ENCODE measurements at places on chromosomes 3 and 15.
A peak's percentile ranks its signal among the peaks of the same experiment; 100 is the strongest.

DNA sequence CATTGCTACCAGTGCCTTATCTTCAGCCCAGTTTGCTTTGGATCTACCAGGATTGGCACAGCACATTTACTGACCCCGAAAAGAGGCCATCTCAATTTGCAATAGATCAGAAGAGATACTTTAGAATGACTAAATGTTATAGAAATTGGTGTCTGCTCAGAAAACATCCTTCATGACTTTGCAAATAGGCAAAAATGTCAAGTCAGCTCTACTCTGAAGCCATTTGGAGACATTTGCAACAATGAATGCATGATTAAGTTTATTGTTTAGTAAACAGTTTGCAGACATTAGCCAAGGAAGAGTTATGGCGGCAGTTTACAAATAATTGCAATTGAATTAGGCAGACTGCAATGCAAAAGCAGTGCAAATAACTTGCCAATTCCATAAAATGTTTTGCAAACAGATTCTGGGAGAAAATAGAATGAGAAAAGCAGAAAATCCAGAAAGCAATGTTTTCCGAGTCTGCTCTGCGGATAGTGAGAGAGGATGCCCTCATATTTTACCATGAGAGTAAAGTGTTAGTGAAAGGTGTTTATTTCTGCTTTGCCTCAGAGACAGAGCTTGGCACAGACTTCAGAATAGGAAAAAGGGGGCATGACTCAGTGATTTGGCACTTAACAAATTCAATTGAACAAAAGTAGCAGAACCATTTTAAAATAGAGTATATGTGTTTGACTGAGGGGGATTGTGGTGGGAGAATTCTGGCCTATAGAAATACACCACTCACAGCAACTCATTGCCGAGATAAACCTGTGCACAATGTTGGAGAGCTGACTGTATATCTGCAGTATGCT is 334.9 kb upstream of the NR2F2 start:
- peaks cover 3% of the 10 kb centered on the region for H3K4me1 ChIP-seq
- DNase-seq: no peak
- H3K27me3 ChIP-seq: no peaks in the 10 kb centered on the region
- H3K36me3 ChIP-seq: peaks cover 2% of the 10 kb centered on the region
- H3K27ac ChIP-seq: no peak overlapping the region
- no peak overlapping the region for H3K4me3 ChIP-seq

DNA sequence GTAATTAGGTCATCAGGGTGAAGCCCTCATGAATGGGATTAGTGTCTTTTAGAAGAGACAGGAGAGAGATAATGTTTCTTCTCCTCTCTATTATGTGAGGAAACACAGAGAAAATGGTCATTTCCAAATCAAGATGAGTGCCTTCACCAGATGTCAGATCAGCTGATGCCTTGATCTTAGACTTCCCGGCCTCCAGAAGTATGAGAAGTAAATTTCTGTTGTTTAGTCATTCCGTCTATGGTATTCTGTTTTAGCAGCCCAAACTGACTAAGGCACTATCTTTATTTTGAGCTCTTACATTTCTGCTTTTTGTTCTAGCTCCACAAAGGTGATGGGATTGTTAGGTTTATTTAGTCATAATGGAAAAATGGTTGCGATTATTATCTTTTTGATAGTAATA is 273.2 kb upstream of the GADL1 start:
- no peaks in the 10 kb centered on the region for H3K36me3 ChIP-seq
- no peak overlapping the region for H3K4me3 ChIP-seq
- H3K27me3 ChIP-seq: no peaks in the 10 kb centered on the region
- no peak overlapping the region for H3K27ac ChIP-seq
- H3K4me1 ChIP-seq: peaks cover 12% of the 10 kb centered on the region

- no peak overlapping the region for H3K27ac ChIP-seq
- H3K4me1 ChIP-seq: no peaks in the 10 kb centered on the region
- no peak overlapping the region for H3K4me3 ChIP-seq
- H3K27me3 ChIP-seq: no peaks in the 10 kb centered on the region
- no peaks in the 10 kb centered on the region for H3K36me3 ChIP-seq
Observed at GRCh38 chr3:181913254-181913653, 201.5 kb downstream of the SOX2 start.

DNA sequence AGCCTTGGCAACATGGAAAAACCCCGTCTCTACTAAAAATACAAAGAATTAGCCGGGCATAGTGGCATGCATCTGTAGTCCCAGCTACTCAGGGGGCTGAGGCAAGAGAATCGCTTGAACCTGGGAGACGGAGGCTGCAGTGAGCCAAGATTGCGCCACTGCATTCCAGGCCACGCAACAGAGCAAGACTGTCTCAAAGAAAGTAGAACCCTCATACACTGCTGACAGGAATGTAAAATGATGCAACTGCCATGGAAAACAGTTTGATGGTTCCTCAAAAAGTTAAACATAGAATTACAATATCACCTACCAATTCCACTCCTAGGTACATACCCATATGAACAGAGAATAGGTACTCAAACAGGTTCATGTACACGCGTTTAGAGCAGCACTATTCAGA is 158.9 kb downstream of the TBC1D5 start:
- no peak overlapping the region for H3K27ac ChIP-seq
- peaks cover 8% of the 10 kb centered on the region for H3K4me1 ChIP-seq
- no peak for DNase-seq
- H3K4me3 ChIP-seq: no peak overlapping the region
- H3K27me3 ChIP-seq: no peaks in the 10 kb centered on the region
- peaks cover 3% of the 10 kb centered on the region for H3K36me3 ChIP-seq

- peaks cover 13% of the 10 kb centered on the region for H3K4me1 ChIP-seq
- peaks cover 13% of the 10 kb centered on the region for H3K27me3 ChIP-seq
- no peak for DNase-seq
- H3K27ac ChIP-seq: no peak overlapping the region
- H3K4me3 ChIP-seq: no peak overlapping the region
Observed at GRCh38 chr3:153295901-153296300, 133.9 kb downstream of the RAP2B start.

DNA sequence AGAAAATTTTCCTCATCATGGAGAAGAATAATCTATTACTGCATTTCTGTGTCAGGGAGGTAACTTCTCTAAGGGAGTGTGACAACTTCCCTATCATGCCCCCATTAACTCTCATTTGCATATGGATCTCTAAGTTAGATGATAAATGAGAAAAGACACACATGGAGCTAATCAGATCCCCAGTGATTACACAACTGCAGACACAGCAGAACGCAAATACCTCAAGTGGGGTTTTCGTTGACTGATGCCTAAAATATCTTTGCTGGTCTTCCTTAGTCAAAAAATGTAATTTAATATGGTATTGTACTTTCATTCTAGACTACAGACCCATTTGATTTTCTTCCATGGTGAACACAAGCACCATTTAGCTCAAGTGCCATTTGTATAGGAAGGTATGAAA is 630.5 kb downstream of the TBL1XR1 start:
- H3K4me3 ChIP-seq: no peak overlapping the region
- H3K27me3 ChIP-seq: no peaks in the 10 kb centered on the region
- DNase-seq: no peak

GRCh38 chr3:128293930-128294329 is 140.6 kb downstream of the EEFSEC start:
- H3K27me3 ChIP-seq: no peaks in the 10 kb centered on the region
- DNase-seq: no peak
- peaks cover 38% of the 10 kb centered on the region for H3K4me1 ChIP-seq
- peak overlapping the region; percentile 96 for H3K27ac ChIP-seq

DNA sequence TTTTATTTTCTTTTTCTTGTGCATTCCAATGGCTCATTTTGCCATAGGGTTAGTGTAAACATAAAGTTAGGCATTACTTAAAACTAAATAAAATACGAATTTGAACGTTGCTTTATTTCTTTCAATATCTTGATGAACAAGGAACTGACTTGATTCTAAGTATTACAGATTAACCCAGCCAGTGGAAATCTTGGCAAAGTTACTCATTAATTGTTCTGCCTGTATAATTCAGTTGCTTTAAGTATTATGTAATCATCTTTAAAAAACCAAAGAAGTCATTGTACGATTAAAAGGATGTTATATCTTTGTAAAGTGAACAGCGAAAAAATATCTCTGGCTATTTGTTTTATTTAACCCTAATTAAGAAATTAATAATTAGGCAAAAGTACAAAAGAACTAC is 737.9 kb upstream of the BCHE start:
- no peaks in the 10 kb centered on the region for H3K27me3 ChIP-seq
- no peaks in the 10 kb centered on the region for H3K36me3 ChIP-seq
- H3K27ac ChIP-seq: no peak overlapping the region

GRCh38 chr3:157120071-157120892 is 39.7 kb downstream of the CCNL1 start:
- DNase-seq: no peak
- H3K4me3 ChIP-seq: peak overlapping the region; percentile 37
- no peak overlapping the region for H3K27ac ChIP-seq
- peaks cover 7% of the 10 kb centered on the region for H3K4me1 ChIP-seq
- H3K36me3 ChIP-seq: no peaks in the 10 kb centered on the region

DNA sequence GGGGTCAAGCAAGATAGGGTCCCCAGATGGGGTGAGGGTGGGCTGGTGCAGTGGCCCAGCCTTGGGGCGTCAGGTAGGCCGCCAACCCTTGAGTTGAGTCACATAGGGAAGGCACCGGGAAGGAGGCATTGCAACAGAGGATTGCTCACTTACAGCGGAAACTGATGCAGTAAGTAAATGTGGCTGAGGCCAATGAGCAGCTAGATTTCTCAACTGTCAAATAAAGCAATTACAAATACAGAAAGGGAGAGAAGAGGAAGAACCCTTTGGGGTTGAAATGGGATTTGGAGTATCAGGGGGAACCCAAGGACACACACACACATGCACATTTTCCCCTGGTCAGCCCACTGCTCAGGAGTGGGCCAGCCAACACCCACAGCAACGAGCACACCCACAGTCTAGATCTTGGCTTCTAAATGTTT is 44.0 kb downstream of the CHSY1 start:
- H3K4me3 ChIP-seq: no peak overlapping the region
- no peak for DNase-seq
- H3K4me1 ChIP-seq: peaks cover 55% of the 10 kb centered on the region
- H3K27ac ChIP-seq: no peak overlapping the region

DNA sequence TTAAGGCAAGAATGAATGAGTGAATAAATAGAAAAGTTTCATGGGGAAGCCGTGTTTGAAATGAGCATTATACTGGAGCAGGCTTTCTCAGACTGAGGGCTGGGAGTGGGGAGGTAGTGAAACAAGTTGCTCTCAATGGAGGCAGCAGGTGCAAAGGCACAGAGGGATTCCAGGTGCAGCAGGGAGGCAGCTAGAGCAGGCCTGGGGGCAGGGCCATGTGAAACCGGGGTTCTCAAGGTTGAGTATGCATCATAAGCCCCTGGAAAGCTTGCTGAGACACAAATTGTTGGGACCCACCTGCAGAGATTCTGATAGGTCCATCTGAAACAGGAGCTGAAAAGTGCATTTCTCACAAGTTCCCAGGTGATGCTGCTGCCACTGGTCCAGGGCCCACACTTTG is 45.3 kb downstream of the BFSP2 start:
- H3K4me3 ChIP-seq: no peak overlapping the region
- DNase-seq: no peak
- no peak overlapping the region for H3K27ac ChIP-seq

DNA sequence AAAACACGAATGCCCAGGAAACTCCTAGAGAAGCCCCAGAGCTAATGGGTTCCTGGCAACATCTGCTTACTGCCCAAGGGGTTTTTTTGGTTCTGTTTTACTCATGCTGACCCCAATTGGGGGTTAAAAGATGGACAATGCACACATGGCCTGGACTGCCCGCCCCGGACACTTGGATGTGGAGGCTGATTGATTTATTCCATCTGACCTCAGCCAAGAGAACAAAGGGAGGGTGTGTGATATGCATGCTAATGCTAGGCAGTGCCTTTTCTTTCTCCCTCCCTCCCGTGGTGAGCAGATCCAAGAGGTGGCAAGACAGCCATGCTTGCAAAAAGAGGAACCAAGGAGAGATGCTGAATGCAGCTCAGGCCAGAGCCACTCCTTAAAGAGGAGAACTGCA is 3.3 kb upstream of the LRTM1 start:
- DNase-seq: no peak
- H3K27ac ChIP-seq: no peak overlapping the region
- no peak overlapping the region for H3K4me3 ChIP-seq

DNA sequence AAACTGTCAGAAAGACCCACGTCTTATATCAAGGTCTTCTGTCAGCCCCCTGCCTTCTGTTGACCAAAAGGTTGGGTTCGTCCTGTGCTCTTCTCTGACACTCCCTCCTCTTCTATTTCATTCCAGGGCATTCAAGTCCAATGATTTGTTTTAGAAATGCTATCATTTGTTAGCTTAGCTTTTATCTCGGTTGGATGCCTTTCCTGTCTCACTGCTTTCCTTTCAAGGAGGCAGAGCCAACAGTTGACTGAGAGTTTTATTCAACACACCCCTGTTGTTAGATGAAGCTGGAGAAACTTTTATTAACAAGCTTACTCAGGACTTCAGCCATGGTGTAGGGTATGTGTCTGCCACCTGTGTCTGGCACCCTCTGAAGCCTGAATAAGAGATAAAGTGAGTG is 112.0 kb upstream of the SLC7A14 start:
- peaks cover 2% of the 10 kb centered on the region for H3K36me3 ChIP-seq
- H3K4me3 ChIP-seq: no peak overlapping the region
- peaks cover 12% of the 10 kb centered on the region for H3K27me3 ChIP-seq
- peaks cover 2% of the 10 kb centered on the region for H3K4me1 ChIP-seq
- DNase-seq: no peak

DNA sequence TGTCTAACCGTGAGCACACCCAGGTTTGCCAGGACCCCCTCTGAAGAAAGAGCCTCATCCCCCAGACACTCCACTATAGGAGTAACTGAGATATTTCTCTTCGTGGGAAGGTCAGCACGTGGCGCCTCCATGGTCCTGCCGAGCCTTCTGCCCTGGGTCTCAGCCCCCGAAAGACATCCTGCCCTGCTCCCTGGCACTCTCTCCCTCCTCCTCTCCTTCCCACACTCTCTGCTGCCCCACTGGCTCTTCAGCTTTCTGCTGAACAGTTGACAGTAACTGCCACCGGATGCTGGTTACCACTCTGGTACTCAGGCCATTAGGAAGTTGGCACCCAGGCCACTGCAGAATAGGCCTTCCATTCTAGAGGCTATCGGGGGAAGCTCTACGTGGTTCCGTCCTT is 185.2 kb downstream of the UACA start:
- no peaks in the 10 kb centered on the region for H3K4me1 ChIP-seq
- H3K27me3 ChIP-seq: peaks cover 17% of the 10 kb centered on the region
- no peak for DNase-seq
- H3K27ac ChIP-seq: no peak overlapping the region
- H3K4me3 ChIP-seq: no peak overlapping the region
- no peaks in the 10 kb centered on the region for H3K36me3 ChIP-seq

- DNase-seq: no peak
- H3K36me3 ChIP-seq: peaks cover 2% of the 10 kb centered on the region
- peaks cover 47% of the 10 kb centered on the region for H3K27me3 ChIP-seq
- H3K27ac ChIP-seq: no peak overlapping the region
- H3K4me3 ChIP-seq: peak overlapping the region; percentile 10
Observed at GRCh38 chr3:28576614-28577200, 228.1 kb upstream of the AZI2 start.

- H3K4me1 ChIP-seq: peaks cover 7% of the 10 kb centered on the region
- H3K27ac ChIP-seq: peak overlapping the region; percentile 21
- no peak for DNase-seq
Observed at GRCh38 chr3:14676881-14677280, 1.9 kb downstream of the C3orf20 start.

GRCh38 chr3:126911162-126912026 is 71.5 kb upstream of the PLXNA1 start:
- peaks cover 36% of the 10 kb centered on the region for H3K4me1 ChIP-seq
- peak; percentile 40 for DNase-seq
- peaks cover 2% of the 10 kb centered on the region for H3K36me3 ChIP-seq
- peak overlapping the region; percentile 88 for H3K4me3 ChIP-seq
